Activated CD8-positive, alpha-beta memory T cell treated with anti-CD3 and anti-CD28 coated beads for 48 hours (primary cell): ENCODE measurements at places on chromosomes 7 and 10.

- DNase-seq = no peak
These were observed 108.7 kb downstream of the DOCK4 start for GRCh38 chr7:112097524-112097923.

DNA sequence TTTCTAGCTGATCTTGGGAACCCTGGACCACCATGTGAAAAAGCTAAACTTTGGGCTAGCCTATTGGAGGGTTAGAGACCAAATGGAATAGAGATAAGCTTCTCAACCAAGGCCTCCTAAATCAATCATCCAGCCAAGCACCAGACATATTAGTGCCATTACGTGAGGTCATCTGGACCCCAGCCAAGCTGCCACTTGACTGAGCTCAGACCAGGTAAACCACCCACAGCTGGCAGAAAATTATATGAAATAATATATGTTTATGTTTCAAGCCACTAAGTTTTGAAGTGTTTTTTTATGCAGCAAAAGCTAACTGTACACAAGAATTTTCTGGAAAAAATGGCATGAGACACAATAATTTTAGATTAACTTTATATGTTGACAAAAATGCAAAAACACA is 82.6 kb upstream of the PCGF5 start:
- DNase-seq = no peak

- DNase-seq = no peak
These were observed 11.4 kb downstream of the ATG9B start for GRCh38 chr7:151012911-151013347.

GRCh38 chr7:77415476-77415822 is 700 bp downstream of the GSAP start:
- DNase-seq = no peak

DNA sequence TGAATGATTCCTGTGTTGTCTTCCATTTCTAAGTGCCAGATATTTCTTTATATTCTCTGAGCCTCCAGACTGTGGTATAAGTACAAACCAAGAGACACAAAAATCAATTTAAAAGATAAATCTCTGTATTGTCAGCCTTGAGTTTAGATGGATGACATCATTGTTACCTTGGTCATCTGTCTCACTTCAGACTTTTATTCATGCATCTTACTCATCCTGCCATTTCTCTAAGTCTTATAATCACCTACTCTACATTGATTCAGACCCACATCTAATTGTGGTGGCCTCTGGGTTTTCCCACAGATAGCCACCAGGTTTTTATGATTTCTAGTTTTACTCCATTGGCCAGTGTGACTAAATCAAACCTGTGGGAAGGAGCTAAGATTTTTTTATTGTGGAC is 26.8 kb upstream of the HDAC9 start:
- DNase-seq = no peak

DNA sequence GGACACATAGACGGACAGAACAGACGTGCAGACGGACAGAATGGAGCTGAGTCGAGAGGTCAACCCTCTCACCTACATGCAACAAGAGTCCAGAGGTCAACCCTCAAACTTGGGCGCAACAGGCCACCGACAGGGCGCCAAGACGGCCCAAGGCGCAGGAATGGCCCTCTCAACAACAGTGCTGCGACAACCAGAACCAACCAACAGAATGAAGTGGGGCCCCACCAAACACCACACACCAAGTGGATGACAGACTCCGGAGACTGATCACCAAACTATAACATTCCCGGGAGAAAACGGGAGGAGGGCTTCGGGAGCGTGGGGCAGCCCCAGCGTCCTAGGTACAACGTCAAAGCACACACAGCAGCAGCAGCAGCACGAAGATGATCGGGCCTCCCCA is 13.4 kb downstream of the INTS1 start:
- no peak for DNase-seq

DNA sequence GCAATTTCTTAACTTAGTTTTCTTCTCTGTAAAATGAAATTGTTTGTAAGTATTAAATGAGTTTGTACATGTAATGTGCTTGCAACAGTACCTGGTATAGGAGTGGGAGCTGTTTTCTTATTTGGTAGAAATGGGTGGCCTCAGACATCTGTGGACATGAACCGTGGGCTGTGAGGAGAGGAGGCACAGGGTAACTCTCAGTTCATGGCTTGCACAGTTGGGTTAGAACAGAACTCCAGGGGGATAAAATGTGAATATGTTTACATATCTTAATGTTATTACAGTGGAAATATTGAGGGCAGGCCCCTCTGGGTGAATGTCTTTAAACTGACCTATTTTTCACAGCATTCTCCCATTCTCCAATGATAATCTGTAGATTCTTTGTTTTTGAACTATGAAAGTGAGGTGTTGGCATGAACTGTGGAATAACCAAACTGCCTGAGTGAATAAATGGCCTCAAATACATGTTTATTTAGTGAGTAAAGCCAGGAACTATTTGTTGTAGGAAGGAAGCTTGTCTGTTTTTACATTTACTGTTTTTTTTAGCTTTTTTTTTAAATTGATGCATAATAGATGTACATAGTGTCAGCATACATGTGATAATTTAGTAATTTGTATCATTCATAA is 2.6 kb downstream of the ABCA13 start:
- no peak for DNase-seq

GRCh38 chr10:70851597-70852475 is 36.1 kb downstream of the SGPL1 start:
- no peak for DNase-seq

DNA sequence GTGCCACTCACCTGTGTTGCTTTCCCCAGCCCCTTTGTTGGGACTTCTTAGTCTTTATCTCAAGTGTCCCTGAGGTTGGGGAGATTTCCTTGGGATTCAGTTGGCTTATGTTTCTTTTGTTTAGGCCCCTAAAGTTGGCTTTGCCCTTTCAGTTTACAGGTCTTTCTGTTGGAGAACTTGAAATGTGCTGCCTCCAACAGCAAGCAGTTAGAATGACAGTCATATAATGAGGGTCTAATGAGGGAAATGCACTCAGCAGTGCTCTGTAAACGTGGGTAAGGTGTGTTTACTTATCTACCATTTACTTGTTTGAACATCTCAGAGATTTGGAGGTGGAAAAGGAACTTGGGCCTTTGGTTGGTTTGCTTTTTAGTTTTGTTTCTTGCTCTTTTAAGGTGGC is 191.4 kb upstream of the STK17A start:
- DNase-seq = no peak

DNA sequence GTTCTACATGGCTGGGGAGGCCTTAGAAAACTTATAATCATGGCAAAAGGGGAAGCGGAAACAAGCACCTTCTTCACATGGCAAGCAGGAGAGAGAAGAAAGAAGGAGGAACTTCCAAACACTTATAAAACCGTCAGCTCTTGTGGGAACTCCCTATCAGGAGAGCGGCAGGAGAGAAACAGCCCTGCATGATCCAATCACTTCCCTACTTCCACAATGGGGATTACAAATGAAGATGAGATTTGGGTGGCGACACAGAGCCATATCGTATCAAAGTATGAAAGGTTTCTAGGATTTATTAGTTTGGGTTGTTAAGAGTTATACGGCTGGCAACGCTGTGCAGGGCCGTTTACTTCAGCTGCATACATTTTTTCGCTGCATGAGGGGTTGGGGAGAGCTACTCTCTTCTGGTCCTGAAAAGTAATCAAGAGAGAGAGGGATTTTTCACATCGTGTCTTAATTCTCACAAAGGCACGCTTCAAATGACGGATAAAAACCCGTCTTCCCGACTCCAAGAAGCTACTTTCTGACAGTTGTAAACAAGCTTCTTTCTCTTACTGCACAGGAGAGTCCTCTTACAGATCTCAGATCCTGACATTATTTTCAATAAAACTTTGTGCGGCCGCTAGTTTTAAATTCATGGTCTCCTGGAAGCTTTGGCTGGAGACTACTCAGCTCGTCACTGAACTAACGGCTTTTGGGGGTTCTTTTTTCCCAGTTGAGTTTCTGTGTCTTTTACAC is 751 bp upstream of the GTPBP10 start:
- no peak for DNase-seq

DNA sequence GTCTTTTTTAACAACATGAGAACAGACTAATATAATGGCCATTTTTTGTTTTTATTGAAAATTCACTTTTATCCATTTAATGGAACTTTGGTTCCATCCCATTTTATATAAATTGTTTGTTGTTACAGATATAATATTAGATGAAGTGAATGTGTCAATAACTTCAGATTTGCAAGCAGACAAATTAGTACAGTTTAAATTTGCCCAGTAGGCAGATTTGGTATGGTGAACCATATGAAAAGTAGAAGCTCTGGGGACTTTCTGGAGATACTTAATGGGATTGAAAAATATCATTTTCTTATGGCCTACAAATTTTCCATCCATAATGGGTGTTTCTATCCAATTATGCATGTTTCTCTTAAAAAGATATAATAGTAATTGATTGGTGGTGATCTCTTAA is 1196.2 kb upstream of the C7orf33 start:
- no peak for DNase-seq

GRCh38 chr10:42992957-42993390 is 83.9 kb upstream of the RET start:
- DNase-seq = no peak

GRCh38 chr7:25928549-25929330 is 223.3 kb upstream of the NFE2L3 start:
- DNase-seq = no peak

DNA sequence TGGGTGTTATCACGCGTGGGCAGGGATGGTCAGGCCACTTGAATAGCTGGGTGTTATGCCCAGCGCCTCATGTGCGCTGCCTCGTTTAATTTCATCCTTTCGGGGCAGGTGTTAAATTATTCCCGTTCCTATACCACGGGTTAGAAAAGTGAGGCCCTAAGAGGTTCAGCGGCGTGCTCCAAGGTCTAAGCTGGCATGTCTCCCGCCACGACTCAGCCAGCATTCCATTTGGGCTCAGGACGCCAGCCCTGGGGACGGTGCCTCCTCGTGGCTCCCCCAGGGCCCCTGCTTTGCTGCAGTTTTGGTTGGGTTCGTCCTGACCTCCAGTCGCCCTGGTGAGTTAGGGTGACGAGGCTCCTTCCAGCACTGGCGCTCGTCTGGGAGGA is 124.5 kb downstream of the TRRAP start:
- DNase-seq = no peak

DNA sequence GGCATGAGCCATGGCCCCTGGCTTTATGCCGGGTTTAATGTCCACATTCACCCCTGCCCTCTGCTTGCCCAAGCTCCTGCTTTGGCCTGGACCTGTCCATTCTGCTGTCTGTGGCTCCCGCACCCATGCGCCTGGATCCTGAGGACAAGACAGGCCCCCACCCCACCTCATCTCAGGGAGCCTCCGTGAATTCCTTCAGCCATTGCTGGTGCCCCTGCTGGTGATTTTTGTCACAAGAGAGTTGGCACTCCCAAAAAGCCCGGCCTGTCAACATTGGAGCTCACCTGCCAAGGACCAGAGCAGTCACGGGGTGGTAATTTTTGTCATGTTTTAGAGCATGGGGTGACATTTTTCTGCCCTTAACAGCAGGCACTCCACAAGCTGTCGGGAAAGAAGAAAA is 127.5 kb upstream of the PLXNA4 start:
- DNase-seq = no peak

GRCh38 chr10:19195698-19196097 is 147.1 kb downstream of the MALRD1 start:
- DNase-seq = no peak

DNA sequence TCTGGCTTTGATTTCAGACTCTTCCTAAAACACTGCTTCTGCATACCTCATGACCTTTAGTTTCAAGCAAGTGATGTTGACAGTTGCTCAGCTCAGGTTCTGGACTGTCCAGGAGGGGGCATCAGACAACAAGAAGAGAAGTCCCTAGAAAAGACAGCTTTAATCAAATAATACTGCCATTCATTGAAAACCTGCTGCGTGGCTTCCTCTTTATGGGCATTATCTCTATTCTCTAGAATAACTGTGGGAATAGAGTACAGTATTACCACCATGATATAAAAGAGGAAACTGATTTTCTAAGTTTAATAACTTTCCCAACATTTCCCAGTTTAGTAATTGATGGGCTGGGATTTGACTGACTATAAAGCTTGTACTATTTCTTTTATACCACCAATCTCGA is 170.4 kb downstream of the SNX13 start:
- no peak for DNase-seq

DNA sequence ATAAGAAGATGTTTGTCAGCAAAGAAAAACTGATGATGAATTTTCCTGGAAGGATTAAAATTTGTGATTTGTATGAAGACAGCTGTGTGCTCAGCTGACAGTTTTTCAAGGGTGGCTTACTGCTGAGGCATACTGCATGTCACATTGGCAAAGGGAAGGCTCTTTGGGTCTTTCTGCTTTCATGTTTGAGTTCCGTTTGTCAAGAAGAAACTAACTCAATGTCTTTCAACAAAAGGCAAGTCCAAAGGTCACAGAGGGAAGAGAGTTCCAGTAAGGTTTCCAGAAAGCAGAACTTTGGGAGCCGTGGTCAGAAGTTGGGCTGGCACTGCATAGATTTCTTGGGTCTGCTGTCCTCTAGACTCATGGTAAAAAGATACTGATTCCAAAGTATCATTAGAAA is 16.9 kb downstream of the DYDC2 start:
- no peak for DNase-seq

- no peak for DNase-seq
These were observed 3.3 kb downstream of the CRYGN start for GRCh38 chr7:151436446-151437158.

- no peak for DNase-seq
These were observed 35.1 kb upstream of the CDH23 start for GRCh38 chr10:71361581-71361980.

- no peak for DNase-seq
These were observed 129.5 kb downstream of the PLXNA4 start for GRCh38 chr7:132446666-132447278.

- DNase-seq = peak; percentile 50
These were observed 240.2 kb upstream of the INHBA start for GRCh38 chr7:41943094-41943577.

- no peak for DNase-seq
These were observed 135.7 kb downstream of the PDE1C start for GRCh38 chr7:31934551-31934950.

GRCh38 chr7:106914018-106914607 is 49.0 kb downstream of the PIK3CG start:
- no peak for DNase-seq
